Stimulated activated CD8-positive, alpha-beta memory T cell treated with anti-CD3 and anti-CD28 coated beads, Interleukin-7, amount 100 ng/mL, for 1 hour (primary cell): ENCODE measurements at places on chromosomes 13 and 19.

DNA sequence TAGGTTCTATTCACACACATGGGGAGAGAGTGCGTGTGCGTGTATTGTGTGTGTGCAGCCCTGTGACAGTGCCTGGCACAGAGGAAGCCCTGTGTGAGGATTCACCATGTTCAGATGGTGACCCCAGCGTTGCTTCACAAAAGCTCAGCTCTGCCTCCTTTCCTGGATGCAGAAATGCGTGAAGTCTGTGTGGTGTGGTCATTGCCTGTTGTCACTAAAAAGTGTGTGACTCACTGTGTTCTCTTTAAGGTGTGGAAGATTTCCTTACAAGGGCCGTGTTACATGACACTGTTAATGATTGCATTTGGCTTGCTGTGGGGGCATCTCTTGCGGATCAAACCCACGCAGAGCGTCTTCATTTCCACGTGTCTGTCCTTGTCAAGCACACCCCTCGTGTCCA lies 19.5 kb upstream of the DCUN1D2 start:
- no peak for DNase-seq

GRCh38 chr13:101121608-101122007 lies 294.7 kb downstream of the NALCN start:
- DNase-seq, result no peak

GRCh38 chr13:107459430-107459829 lies 755.9 kb downstream of the LIG4 start:
- DNase-seq, result no peak

DNA sequence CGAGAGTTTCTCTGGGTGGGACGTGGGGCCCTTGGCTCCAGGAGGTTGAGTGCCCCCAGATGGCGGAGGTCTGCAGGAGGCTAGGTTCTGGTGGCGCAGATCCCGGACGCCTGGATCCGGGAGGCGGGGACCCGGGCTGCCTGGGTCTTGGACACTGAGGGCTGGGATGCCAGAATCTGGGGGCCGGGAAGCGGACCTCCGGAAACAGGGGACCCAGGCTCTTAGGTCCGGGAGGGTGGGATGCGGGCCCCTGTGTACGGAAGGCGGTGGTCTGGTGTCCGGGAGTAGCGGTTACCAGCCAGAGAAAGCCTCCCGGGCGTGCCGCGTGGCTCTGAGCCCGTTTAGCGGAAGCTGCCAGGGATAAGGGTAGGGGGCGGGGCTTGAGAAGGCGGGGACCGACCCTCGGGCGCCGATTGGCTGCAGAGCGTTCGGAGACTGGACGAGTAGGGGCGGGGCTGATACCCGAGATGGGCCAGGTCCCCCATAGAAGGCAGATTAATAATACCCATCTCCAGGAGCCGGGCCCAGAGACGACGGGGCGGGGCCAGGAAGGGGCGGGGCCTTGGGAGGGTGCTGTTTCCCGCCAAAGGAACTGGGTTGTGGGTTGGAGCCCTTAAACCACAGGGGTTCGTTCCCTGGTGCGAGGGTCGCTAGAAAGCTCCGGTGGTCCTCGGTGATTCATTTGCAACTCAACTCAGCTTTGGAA lies at the start of gene SLC1A5:
SLC1A5 (minus strand) TSS at position 333 of the 706 bp plus-strand sequence. CDS start 629 bp downstream, outside the sequence.
- peak; percentile 96 for DNase-seq

DNA sequence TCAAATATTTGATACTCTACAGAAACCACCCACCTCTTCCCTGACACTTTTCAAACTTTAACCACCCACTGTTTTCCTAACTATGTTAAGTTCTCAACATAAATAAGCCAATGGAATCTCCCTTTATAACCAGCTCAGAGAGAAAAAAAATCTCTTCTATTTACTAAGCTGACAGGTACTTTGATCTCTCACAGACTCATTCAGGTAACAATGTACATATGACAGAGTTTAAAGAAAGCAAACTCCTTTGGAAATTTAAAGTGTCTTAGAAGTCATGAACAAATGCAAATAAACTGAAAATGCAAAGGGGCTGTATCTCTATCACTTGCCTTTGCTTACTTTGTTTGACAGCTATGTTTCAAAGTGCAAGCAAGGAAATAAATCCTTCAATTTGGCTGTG lies 109.3 kb downstream of the KLF12 start:
- DNase-seq, result no peak

GRCh38 chr13:93338906-93339305 lies 112.3 kb downstream of the GPC6 start:
- no peak for DNase-seq

- DNase-seq, result no peak
Observed at GRCh38 chr13:85738696-85739320, 60.4 kb downstream of the SLITRK6 start.

- DNase-seq, result no peak
Observed at GRCh38 chr13:87607266-87607665, 63.9 kb upstream of the SLITRK5 start.
